IPS-NIHi11 (cell line): ENCODE measurements at places on chromosomes 4 and X.

DNA sequence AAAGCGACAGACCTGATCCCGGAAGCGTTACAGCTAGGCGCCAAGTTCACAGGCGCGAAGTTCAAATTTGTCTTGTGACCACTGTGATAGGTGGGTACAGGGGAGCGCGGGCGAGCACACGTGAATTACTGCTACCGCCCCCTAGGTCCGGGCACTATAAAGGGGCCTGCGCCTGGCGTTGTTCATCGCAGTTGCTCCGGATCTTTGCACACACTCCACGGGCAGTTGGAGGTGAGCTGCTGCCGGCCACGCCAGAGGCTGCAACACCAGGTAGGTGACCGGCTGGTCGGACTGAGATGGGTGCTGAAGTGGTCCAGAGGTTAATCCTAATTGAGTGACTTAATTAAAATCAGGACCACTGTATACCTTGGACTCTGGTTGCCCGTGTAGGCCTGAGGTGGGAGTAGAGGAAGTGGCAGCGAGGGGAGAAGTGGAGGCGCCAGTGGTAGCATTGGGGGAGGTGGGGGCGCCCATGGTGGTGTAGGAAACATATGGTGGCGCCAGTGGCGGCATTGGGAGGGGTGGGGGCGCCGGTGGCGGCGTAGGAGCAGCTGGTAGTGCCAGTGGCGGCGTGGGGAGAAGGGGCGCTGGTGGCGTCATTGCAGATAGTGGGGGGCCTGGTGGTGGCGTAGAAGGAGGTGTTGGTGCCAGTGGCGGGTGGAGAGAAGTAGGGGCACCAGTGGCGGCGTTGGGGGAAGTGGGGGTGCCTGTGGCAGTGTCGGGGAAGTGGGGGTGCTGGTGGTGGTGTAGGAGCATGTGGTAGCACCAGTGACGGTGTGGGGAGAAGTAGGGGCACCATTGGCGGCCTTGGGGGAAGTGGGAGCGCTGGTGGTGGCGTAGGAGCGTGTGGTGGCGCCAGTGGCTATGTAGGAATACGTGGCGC lies at the start of gene GCNA:
GCNA (plus strand) TSS at position 185 of the 883 bp plus-strand sequence. CDS start 2,385 bp downstream, outside the sequence.
- no peak for DNase-seq

DNA sequence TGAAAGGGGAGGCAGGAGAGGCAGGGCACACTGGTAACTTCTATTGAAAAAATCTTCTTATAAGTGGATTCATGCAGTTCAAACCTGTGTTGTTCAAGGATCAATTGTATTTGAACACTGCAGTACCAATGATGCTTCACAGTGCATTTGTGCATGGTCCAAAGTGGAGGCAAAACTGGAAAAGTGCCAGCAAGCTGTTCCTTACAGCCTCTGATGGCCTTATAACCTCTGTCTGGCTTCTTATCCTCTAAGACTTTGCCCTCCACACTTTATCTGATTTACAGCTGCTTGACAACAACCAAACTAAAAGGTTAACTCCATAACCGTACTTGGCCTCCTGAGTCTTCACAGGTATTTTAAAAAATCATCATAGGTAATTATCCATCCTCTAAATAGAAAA lies 40.4 kb downstream of the MAGEB17 start:
- no peak for DNase-seq

GRCh38 chr4:122679317-122679716 lies 53.2 kb upstream of the BBS12 start:
- DNase-seq = no peak

GRCh38 chrX:118272242-118272641 lies 73.7 kb upstream of the WDR44 start:
- no peak for DNase-seq

- DNase-seq = no peak
These were observed 92.0 kb downstream of the TMEM144 start for GRCh38 chr4:158302076-158302866.

- DNase-seq = peak; percentile 41
These were observed 15.3 kb downstream of the NPY1R start for GRCh38 chr4:163317110-163317509.

GRCh38 chr4:186471441-186471840 lies 83.9 kb downstream of the MTNR1A start:
- DNase-seq = no peak

DNA sequence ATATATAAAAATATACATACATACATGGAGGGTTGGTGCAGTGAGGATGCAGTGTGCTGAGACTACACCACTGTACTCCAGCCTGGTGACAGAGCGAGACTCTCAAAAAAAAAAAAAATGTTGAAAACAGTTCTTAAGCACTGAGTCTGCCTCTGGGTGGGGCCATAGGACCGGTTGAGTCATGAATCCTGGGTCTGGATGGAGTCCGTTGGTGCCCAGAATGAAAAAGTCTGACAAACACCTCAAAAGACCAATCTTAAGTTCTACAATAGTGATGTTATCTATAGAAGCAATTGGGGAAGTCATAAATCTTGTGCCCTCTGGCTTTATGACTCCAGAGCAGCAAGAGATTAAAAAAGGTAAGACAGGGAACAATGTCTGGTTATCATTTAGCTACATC lies 70.4 kb downstream of the FGFBP1 start:
- no peak for DNase-seq

DNA sequence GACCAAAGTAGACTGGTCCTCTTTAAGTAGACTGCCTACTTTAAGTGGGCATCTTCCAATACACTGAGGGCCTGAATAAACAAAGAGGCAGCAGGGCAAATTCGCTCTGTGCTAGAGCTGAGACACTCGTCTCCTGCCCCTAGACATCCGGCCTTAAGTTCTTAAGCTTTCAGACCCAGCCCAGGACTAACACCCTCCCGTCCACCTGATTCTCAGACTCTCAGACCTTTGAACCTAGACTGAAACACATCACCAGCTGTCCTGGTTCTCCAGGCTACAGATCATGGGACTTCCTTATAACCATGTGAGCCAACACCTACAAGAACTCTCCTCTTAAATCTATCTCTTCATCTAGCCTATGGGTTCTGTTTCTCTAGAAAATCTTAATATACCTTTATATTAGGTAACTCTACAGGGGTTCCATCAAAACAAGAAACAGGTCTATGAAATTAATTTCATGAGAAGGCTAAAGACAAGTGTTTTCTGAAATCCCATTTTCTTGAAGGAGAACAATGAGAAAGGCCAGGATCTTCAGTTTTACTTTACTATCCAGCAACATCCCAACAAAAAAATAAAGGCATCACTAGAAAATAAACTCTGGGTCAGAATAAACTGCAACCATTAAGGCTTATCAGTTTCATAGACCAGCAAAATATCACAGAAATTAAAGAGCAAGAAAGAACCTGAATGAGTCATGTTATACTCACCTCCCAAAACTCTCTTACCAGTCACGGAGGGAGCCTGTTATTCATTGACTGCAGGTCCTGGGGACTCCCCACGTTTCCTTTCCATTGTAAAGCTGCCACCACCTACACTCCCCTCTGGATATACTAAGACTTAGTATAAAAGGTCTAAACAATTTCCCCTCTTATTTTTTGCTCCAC lies 14.8 kb downstream of the ADGRA3 start:
- DNase-seq = no peak

DNA sequence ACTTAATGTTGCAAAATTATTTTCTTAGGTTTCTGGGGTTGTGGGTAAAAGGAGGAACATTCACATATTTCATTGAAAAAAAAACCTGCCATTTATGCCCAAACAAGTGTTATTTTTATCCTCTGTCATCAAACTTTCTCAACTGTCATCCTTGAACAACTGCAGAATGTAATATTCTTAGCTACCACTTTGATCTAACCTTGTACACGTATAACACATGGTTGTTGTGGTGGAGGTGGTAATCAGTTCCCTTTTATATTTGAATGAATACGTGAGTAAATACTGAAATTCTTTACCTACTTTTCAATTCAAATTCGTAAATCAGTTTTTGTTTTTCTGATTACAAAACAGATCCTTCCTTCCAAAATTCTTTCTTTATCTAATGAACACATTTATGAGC lies 3.8 kb upstream of the AMMECR1 start:
- DNase-seq = no peak

DNA sequence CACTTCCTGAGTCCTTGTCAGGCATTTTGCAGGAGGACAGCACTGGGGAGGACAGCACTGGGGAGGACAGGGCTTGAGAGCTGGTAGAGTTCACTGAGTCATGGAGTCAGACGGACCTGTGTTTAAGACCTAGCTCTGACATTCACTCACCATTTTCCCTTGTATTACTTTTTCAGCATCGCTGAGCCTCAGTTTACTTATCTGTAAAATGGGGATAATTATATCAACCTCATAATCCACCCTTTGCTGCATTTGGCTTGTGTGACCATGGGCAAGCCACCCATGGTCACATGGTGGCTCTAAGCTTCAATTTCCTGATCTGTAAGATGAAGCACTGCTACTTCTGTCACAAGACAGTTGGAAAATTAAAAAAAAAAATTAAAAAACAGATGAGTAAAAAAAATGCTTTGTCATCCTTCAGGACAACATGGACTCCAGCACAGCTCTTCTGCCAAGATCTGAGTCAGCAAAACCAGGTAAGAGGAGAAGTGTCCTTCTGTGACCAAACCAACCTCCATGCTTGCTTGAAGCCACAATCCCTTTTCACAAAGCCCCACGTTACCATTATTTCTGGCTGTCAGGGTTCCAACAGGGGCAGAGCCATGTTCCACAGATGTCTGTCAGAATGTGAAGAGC lies 275.5 kb downstream of the RAB28 start:
- no peak for DNase-seq

GRCh38 chr4:41644288-41644914 lies 104.1 kb downstream of the PHOX2B start:
- peak; percentile 87 for DNase-seq

- no peak for DNase-seq
These were observed 187.1 kb downstream of the MGST2 start for GRCh38 chr4:139852612-139853269.

DNA sequence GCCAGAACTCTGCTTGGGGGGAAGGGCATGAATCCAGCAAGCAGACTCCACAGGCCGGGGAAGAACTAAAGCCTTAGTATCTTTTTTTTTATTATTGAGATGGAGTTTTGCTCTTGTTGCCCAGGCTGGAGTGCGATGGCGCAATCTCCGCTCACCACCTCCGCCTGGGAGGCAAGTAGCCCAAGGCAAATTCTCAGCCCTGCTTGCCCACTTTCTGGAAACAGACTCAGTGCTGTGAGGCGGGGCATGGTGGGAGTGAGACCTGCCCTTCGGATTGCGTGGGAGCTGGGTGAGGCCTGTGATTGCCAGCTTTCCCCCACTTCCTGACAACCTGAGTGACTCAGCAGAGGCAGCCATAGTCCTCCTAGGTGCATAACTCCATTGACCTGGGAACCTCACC lies 348.8 kb downstream of the GASK1B start:
- DNase-seq = no peak

DNA sequence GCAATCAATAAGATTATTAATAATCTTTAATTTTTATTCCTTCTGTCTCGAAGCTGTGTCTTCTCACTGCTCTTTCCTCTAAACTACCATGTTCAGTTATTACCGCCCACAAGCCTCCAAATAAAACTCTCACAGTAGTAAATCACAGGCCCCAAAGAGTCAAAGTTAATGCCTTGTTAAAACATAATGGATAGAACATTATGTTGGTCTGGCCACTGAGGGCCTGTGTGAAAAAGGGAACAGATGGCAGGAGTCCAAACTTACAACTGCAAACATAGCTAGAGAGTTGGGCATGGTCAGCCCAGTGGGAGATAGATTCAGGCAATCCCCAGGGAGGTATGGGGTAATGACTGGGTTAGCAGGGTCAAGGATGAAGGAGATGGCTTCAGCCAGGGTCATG lies 84.6 kb upstream of the TNIP3 start:
- no peak for DNase-seq

GRCh38 chr4:145530189-145530588 lies 48.5 kb downstream of the SMAD1 start:
- no peak for DNase-seq

DNA sequence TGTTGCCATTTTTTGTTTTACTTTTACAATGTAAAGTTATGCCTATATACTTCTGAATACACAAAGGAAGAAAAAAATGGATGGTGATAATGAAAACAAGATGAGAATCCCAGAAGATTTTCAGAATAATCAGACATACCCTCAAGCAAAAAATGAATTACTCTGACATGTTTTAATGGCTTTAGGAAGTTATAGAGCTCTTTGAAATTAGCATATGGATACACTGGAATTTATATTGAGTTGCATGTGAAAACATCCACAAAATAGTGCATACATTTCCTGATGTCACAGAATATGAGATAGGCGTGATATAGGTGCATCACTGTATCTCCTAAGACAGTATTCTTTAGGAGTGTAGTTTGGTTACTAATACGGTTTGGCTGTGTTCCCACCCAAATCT lies 351.3 kb downstream of the SLC7A11 start:
- DNase-seq = no peak

DNA sequence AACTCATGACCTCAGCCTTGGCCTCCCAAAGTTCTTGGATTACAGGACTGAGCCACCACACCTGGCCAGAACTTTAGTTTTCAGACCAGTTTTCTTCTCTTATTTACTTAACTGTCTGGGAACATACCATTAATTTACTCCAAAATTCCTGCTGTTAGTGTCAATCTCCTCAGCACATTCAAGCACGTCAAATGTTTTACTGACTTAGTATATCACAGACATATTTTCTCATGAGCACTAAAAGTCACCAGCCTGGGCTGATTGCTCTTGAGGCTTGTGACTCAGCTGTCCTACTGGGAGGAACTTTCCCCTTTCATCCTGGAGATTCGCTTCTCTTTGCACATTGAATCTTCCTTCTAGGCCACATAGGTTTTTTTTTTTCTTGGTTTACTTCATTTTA lies 109.6 kb downstream of the PCDH18 start:
- DNase-seq = no peak

- DNase-seq = no peak
These were observed 671.6 kb upstream of the SLIT2 start for GRCh38 chr4:19580095-19580494.

DNA sequence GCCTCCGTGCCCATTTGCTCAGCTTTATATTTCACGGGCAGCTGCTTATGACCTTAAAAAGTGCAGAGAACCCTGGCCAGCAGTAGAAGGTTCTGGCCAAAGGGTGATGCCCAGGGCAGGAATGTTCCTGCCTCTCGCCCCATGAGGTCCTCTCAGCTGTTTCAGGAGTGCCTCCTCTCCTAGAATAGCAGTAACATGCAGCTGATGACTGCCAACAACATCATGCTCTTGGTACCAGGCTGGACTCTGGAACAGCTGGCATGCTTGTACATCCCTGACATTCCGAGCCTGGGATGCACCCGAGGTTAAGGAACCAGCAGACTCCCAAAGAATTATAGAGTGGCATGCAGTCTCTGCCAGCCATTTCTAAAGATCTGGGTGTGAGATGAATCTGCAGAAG lies 11.7 kb upstream of the TENM3 start:
- no peak for DNase-seq

- DNase-seq = peak; percentile 47
These were observed 100.5 kb upstream of the TBC1D9 start for GRCh38 chr4:140856621-140857062.

DNA sequence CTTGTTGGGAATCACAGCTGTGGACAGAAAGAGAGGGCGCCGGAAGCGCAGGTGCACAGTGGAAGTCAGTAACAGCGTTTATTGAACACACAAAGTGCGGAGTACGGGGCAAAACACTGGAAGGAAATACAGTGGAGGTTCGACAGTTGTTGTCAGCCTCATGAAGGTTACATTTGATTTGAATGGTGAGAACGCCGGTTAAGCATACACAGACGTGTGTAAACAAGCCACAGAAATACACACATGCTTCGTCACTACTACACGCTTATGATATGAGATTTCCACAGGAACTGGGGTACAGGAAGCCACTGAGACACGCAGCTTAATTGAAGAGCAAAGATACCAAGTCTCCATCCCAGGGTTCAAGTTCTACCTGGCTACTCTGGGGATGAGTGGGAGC lies 12.0 kb downstream of the CCKAR start:
- no peak for DNase-seq

GRCh38 chr4:1212546-1213335 lies 36.2 kb downstream of the CTBP1 start:
- no peak for DNase-seq

- DNase-seq = no peak
These were observed 57.7 kb upstream of the PDLIM3 start for GRCh38 chr4:185592845-185593488.
